ENCODE measurements at places on chromosomes 2 and 18.

GRCh38 chr2:41933046-41933420, 114.8 kb upstream of the PKDCC start:
- DNase-seq, result no peak

DNA sequence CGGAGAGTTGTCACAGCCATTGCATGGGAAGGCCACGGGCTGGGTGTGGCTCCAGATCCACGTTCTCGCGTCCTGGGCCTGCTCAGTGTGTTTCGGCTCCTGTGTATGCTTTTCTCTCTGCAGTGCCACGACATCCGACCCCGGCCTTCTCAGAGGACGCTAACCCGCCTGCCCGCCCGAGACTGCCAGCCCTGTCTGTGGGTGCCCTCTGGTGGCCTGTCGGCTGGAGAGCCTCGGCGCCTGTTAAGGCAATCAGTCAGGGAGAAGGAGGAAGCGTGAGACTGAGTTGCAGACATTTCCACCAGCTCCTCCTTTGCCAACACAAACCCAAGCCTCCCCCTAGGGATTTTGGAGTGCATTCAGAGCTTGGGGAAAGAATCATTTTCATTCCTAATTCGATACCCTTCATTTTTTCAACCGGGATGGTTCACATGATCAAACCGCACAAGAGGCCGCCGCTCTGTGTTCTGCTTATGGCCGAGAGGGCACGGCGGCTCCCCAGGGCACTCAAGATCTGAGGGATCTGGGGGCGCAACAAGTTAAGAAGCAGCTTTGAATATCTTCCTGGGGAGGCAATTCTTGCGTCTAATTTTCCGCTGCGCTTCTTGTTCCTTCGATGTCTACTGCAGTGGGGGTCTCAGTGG, 37.5 kb upstream of the ZBTB7C start:
- DNase-seq, result peak; percentile 74

DNA sequence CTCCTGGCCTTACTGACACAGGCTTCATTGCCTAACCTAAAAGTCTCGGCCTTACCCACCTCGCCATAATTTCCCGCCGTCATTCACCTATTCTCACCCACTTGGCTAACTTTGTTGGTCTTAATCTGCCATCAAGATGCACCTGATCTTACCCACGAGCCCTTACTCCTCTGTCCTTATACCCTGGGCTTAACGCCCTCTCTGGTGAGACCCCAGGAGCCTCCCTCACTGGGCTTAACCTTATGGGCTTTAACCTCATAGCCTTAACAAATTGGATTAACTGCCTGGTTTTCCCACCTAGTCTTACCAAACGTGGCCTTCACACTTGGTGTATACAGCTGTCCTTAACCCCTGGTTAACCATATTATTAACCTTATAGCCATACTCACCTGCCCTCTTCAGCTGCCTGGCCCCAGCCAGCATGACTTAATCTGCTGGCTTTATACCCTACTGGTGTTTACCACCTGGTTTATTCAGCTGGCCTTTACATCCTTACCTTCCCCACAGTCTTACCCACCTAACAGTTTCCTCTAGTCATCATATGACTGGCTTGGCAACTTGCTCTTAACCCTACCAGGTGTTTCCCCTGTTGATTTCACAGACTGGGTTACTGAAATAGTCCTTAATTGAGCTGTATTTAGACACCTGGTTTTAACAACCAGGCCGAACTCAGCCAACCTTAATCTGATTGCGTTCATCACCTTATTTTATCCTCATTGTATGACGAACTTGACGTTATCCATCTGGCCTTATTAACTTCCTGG, 132.0 kb upstream of the ZSWIM2 start:
- no peak for DNase-seq

- no peak for DNase-seq
Observed at GRCh38 chr2:3742743-3743508, 39.6 kb downstream of the DCDC2C start.

GRCh38 chr18:51053814-51054213, 23.8 kb downstream of the SMAD4 start:
- no peak for DNase-seq

- DNase-seq, result no peak
Observed at GRCh38 chr18:56804395-56804794, 153.2 kb downstream of the WDR7 start.

GRCh38 chr2:36748166-36748565, 51.7 kb downstream of the VIT start:
- no peak for DNase-seq

- no peak for DNase-seq
Observed at GRCh38 chr2:12722447-12723316, 5.9 kb downstream of the TRIB2 start.

- no peak for DNase-seq
Observed at GRCh38 chr18:58758046-58758445, 86.8 kb downstream of the MALT1 start.

GRCh38 chr2:53752385-53752784, 15.2 kb upstream of the CHAC2 start:
- no peak for DNase-seq

DNA sequence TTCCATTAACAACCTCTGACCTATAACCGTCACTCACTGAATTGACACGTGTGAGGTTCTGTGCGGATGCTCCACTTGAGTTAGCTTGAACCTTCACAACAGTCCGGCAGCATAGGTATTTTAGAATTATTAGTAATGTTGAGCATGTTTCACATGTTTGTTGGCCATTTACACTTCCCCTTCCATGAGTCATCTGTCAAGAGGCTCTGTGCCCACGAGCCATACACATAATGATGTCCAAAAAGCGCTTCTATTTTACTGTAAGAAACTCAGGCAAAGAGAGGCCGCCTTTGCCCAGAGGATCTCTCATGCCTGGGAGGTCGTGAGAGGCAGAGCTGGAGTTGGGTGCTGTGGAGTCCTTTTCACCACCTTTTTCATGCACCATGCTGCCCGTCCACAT, 28.9 kb upstream of the TMEM214 start:
- DNase-seq, result no peak

GRCh38 chr2:28320009-28320365, 72.7 kb upstream of the FOSL2 start:
- no peak for DNase-seq

DNA sequence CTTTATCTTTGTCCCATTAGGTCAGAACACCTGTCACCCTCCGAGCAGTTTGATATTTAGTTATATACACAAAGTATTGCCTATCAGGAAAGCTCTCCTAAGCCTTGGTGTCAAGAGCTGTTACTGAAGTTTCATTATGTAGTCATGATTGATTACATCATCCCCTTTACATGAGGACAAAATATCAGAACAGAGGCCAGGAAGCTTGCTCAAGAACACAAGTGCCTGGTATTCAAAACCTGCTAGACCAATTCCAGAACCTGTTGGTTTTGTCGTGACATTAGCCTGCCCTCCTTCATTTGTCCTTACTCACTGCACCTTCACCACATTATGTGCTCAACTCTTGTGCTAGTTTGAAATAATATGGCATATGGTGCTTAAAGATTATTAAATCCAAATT, 377.1 kb downstream of the CDH19 start:
- no peak for DNase-seq

GRCh38 chr18:63887424-63887823, at the start of gene SERPINB2:
TSS of gene SERPINB2 (plus strand) at chr18:63887705. CDS start at chr18:63891445, 3,740 bp downstream.
- no peak for DNase-seq

DNA sequence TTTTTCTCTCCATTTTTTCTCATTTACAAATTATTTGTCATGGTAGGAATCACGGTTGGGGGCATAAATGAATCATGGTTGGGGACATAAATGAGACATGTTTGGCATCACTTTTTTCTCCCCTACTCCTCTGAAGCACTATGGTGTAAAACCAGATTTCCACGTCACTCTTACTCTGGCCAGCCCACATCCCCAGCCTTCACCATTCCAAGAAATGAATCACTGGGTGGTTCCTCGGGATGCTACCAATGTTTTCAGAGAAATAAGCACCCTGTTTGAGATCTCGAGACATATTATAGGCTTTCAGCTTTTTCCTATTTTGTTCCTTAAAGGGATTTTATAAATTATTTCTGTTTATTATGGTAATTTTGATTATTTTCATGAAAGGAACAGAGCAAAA, 155.0 kb upstream of the SLC8A1 start:
- DNase-seq, result no peak

- no peak for DNase-seq
Observed at GRCh38 chr18:35189510-35189909, 51.3 kb upstream of the ZNF397 start.

- DNase-seq, result no peak
Observed at GRCh38 chr18:59026364-59026763, 113.3 kb upstream of the SEC11C start.

GRCh38 chr18:31793531-31793930, 32.9 kb upstream of the SLC25A52 start:
- DNase-seq, result no peak

DNA sequence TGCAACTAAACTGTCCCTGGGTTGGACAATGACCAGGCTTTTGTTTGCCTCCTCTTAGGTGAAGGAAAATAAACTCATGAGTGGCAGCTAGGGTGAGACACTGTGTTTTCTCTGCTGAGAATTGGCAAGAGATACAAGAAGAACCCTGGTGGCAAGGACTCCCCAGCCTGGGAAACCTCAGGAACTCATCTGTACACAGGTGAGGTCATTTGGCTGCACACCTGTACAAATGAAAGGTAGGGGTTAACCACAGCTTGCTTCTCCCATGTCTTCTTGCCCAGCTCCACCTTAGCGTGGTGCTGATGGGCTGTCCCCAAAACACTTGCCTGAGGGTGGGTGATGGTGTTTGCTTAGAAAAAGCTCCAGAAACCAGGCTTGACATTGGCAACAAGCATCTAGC, 97.2 kb upstream of the FAM136A start:
- no peak for DNase-seq

DNA sequence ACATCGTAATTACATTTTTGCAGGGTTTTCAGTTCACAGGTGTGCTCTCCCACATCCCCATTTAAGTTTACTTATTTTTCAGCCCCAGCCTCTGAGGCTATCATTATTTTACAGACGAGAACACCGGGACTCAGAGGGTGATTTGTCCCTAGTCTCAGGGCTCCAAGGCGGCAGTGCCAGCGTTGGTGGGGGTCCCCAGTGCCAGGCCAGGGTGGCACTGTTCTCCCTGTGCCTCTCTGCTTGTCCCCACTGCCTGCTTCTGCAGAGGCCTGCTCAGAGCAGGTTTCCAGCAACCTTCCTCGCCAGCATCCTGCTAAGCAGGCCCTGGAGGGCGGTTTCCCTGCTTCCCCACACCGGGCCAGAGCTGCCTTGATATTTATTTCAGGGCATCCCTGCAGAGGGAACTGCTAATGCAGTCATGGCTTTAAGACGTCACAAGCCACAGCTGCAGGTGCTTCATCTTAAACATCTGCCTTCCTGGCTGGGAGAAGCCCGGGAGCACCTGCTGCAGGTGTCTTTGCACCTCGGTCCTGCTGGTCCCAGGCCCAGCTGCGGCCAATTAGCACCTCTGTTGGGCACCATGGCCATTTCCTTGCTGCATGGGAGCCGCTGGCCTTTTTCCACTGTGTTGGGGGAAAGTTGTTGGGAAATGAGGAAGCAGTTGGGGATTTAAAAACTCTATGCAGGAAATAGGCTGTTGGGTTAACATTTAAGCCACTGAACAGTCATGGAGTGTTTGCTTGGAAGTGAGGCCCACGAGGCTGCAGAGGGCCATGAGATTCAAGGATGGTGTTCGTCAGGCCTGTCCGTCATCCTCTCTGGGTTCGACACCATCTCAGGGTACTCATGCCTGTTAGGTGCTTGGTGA, 22.8 kb downstream of the HPCAL1 start:
- no peak for DNase-seq

DNA sequence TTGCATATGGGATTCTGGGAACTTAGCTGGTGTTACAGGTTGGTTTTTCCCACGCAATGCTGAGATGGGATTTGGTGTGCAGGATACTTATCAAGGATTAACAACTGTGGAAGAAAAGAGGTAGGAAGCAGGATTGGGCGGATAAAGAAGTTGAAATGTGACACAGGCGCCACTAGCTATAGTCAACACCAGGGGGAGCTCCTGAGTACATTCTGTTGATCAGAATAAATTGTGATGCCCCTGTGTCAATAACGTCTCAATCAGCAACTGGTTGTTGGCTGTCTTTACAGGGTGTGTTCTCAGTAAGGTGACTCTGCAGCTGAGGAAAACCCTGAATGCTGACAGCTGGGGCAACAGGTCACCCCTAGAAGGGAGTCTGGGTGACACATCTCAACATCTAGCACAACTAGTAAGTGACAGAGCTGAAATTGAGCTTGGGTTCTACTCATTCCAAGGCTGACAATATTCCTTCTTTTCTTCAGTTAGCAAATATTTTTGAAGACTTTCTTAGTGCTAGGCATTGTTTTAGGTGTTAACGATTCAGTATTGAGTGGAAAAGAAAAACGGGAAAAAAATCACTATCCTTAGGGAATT, 143.0 kb downstream of the ARL6IP6 start:
- no peak for DNase-seq

DNA sequence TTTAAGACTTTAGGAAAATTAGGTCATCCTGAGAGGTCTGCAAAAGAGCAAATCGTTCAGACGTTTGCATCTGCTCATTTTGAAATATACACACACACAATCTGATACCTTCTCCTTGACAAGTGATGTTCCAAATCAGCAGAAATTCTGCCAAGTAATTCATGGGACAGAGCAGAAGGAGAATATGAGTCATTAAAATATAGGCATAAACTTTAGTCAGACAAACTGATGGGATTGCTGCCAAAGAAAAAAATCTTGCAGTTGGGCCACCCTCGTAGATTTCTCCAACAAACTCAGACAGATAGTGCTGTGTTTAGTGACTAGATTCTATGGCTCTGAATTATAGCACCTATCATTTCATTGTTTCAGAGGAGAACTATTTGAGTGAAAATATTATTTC, 336.3 kb downstream of the NYAP2 start:
- no peak for DNase-seq

GRCh38 chr2:218810256-218810655, 21.3 kb downstream of the PRKAG3 start:
- no peak for DNase-seq

DNA sequence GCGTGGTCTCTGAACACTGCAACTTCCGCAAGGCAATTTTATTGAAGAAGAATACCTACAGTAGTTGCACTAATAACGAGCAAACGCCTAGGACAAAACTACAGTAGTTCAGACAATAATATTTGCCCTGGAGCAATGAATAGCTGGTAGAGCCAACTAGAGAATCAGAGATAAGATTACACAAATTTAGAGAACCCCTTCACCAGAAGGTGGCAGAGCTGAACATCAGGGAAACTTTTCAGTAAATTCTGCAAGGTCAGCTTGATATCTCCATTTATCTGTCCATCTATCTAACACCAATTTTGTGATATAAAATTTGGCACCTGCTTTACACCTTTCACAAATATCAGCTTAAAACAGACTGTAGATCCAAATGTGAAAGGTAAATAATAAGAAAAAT, 43.8 kb downstream of the CDH19 start:
- DNase-seq, result no peak

DNA sequence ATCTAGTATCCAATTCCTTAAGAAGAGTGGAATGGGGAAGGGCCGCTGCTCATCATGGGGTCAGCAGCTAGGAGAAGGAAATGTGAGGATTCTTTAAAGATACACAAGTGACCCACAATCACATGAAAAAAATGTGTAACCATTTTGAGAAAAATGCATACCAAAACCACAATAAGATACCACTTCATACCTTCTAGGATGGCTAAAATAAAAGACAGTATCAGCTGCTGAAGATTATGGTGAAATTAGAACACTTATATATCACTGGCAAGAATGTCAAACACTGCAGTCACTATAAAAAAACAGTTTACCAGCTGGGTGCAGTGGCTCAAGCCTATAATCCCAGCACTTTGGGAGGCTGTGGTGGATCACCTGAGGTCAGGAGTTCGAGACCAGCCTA, 67.9 kb downstream of the C2orf74 start:
- no peak for DNase-seq

- DNase-seq, result no peak
Observed at GRCh38 chr2:60445684-60446179, 107.7 kb downstream of the BCL11A start.

Measured in CD4-positive, alpha-beta T cell (primary cell).